ENCODE measurements at places on chromosomes 1 and 21. TPM values are rescaled to one million over a fixed set of nuclear protein-coding genes. Genes with fewer than 3 reads are reported as not detected.

DNA sequence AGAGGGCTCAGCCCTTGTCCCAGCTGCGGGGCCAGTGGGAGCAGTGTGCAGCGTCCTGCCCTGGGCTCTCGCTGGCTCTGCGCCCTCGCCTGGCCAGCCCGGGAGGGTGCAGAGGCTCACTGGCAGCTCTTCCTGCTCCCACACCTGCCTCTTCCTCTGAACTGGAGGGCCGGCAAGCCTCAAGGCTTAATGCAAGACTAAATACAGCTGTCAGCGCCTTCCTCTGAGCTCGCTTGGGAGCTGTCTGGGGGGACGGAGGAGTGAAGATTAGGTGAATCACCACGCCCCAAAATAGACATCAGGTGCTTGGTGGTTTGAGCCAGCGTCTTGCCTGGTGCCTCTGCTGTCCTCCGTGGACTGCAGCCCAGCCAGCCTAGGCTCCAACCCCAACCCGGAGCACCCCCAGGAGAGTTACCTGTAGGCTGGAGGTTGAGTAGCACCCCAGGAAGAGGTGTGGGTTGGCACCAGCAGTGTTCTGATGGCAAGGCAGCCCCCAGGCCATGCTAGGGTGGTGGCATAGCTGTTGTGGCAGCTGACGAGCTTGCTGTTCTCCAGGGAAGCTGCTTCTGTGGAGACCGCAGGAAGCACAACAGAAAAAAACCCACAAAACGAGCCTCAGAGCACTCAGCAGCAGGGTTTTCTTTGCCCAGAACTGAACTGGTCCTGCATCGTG is 36.9 kb downstream of the UMODL1 start:
- peak; percentile 85 for DNase-seq

GRCh38 chr1:115283249-115283648 is 54.8 kb downstream of the NGF start:
- no peak for DNase-seq

DNA sequence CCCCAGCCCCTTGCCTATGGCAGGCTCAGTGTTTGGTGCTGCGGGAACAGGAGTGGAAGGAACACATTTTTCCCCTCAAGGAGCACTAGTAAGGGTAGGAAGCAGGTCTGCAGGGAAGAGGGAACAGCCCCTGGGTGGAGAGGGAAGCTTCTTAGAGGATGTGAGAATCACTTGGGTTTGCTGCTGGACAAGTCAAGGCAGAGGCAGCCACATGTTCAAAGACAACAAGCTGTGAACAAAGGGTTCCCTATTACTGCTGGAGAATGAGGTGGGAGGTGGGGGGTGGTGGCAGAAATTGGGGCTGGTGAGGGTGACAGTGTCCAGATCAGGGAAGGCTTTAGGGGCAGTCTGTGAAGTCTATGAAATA is 24.8 kb upstream of the CITED4 start:
- DNase-seq = no peak

GRCh38 chr21:16258844-16259611 is 529.2 kb downstream of the USP25 start:
- DNase-seq = no peak

DNA sequence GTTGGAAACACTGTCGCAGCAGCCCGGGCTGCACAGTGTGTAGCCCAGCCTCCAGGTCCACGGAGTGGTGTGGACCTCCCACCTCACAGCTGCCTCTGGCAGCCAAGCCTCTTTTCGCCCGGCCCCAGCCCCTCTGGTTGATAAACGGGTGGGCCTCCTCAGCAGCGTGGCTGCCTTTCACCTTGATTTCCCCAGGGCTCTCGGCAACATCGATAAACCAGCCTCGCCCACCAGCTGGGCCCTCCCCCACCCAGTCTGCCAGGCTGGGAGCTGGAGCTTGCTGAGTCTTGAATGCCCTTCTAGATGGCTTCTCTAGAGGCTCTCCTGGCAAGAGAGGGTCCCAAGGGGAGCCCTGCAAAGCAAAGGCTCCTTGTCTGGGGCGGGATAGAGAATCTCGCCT is 31.0 kb upstream of the LHX4 start:
- DNase-seq = no peak

DNA sequence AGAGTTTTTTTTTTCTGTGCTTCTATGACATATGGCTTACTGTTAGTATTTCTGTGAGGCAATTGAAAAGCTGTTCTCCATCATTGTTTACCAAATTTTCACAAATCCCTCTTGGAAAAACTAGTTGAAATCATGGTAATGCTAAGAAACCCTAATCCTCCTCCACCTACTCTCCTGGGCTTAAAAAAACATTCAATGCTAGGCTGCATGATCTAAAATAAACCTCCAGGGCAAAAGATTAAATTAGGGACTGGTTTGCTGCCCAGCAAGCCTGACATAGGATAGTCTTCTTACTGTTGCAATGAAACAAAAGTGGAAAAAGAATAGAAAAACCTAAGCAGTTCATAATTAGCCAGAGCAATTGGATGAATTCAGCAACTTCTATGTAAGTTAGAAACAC is 16.1 kb downstream of the C1orf52 start:
- no peak for DNase-seq

- no peak for DNase-seq
These were observed 24.3 kb upstream of the EFHD2 start for GRCh38 chr1:15385420-15385819.

- no peak for DNase-seq
These were observed 63.9 kb downstream of the CD247 start for GRCh38 chr1:167454304-167454893.

- no peak for DNase-seq
These were observed 311.0 kb downstream of the ASTN1 start for GRCh38 chr1:176853503-176853902.

DNA sequence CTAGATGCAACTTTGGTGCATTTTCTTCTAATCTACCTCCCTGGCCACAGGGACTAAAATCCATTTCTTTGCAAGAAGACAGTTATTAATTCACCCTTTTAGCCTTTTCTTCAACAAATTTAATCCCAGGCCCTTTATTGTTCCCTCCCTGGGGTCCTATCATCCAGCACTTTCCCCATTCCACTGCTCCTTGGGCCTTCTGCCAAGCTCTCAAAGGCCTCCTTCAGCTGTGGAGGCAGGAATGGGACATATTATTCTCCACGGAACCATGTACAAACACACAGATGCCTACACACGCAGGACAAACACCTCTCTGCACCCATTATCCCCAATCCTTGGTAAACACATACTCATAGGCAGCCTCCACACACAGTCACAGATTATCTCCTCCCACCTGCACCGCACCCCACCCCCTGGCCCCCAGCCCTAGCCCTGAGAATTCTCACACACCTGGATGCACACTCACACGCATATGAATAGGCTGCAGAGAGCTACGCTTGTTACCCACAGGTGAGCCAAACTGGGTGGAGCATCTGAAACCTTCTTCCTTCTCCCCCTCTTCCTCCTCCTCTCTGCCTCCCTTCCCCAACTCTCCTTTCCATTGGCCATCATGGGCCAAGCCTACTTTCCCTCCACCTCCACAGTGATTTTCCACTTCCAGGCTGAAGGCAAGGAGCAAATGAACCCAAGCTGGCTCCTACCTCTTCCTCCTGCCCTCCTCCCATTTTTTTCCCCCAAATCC is 11.7 kb downstream of the TAGLN2 start:
- DNase-seq = peak; percentile 85

DNA sequence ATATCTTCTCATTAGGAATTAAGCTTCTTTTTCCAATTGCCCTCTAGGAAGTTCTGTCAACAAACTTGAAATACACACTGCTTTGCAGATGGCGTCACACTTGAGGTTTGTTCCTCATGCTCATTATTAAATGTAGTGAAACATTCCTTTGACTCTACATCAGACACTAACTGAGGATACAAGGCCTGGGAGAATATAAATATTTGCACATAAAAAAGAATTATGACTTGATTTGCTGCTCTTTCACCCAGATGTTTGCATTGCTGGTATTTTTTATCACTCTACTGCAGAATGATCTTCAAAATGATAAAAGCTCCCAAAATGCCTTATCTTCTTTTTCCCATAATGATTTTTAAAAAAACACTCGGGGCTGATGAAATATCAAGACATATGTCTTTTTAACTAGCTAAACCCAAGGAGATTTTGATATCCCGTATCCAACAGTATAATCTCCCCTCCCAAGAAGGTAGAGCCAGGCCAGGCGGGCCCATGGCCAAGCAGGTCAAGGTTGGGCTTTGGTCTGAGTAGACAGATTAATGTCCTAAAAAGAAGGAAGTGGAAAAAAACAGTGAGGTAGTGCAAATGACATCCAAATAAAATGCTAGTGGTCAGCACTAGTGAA is 264.6 kb downstream of the HHIPL2 start:
- DNase-seq = no peak

DNA sequence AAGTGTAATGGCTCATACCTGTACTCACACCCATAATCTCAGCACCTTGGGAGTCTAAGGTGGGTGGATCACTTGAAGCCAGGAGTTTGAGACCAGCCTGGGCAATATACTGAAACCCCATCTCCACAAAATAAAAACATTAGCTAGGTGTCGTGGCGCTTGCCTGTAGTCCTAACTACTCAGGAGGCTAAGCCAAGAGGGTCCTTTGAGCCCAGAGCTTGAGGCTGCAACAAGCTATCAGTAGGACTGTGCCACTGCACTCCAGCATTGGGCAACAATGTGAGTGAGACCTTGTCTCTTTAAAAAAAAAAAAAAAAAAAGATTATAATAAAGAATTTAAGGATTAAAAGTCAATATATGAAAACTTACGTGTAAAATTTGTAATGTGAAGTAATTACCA is 11.7 kb downstream of the BPNT1 start:
- DNase-seq = no peak

- peak; percentile 62 for DNase-seq
These were observed 547.9 kb upstream of the TMPRSS15 start for GRCh38 chr21:18951271-18952038.

GRCh38 chr1:54927472-54928240 is 40.7 kb upstream of the DHCR24 start:
- no peak for DNase-seq

- DNase-seq = peak; percentile 34
These were observed 17.3 kb downstream of the POFUT2 start for GRCh38 chr21:45270306-45270821.

GRCh38 chr1:156153362-156153761 is at the start of gene SEMA4A:
Gene SEMA4A, plus strand, starts transcription at chr1:156153585. Its CDS starts 994 bp downstream, at chr1:156154579.
- DNase-seq = no peak

- no peak for DNase-seq
These were observed 21.1 kb upstream of the GPR157 start for GRCh38 chr1:9149837-9150581.

DNA sequence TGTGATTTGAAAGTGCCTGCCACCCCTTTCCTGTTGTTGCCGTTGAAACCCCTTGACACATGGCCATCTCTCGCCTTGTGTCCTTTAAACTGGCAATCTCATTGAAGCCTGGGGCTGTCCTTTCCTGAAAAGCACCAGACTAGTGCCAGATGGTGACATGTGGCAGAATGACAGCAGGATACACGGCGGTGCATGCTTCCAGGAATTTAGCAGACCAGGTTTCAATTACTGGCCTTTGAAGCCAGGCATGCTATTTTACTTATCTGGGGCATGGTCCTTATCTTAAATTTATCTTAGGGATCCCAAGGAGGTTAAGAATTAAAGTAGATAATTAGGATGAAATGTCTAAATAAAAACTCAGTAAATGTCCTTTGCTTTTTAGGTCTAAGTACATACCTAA is 15.2 kb downstream of the PLPPR4 start:
- DNase-seq = no peak

DNA sequence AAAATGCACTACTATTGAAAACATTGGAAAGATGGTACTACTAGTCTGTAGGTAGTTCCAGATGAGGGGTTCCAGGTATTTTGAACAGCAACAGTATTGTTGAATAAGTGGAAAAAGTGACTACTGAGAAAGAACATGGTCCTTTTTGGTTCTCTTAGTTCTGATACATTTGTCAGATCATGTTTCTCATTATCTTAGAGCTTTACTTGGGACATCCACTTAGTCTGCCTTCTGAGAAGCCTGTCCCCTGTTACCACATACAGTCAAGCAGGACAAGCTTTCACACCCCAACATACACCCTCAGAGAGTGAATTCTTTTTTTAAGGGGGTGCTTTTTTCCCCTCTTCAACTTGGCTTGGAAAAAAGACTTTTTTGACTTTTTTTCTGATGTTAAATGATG is 41.0 kb upstream of the MACF1 start:
- DNase-seq = no peak

DNA sequence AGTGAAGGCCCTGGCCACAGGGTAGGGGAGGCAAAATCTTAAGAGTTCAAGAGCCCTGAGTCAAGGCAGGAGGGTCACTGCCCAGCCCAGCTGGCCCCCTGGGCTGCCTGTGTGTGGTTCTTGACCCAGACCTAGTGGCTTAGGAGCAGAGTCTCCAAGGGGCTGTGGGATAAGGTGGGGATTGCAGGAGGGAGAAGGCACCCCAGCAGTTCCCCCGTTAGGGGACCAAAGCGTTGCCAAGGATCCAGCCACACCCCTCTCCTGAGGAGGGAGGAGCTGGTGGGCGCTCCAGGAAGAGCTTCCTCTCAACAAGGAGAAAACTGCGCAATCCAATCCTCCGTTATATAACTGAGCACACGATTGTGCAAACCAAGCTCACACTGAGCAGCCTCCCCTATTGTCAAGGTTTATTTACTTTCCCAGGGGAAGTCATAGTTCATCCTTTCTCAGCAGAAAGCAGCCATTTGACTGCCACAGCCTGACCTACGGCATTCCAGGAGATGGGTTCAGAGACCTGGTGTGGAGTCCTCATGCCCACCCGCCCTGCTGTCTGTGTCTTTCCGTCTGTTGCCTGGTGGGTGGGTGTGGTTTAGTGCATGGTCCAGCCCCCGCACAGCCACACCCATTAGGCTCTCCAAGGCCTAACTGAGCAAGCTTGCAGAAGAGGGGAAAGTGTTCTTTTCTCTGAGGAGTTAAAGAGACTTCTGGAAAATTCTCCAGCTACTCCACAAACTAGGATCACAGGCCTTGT is 3.5 kb downstream of the EPHX1 start:
- DNase-seq = no peak

DNA sequence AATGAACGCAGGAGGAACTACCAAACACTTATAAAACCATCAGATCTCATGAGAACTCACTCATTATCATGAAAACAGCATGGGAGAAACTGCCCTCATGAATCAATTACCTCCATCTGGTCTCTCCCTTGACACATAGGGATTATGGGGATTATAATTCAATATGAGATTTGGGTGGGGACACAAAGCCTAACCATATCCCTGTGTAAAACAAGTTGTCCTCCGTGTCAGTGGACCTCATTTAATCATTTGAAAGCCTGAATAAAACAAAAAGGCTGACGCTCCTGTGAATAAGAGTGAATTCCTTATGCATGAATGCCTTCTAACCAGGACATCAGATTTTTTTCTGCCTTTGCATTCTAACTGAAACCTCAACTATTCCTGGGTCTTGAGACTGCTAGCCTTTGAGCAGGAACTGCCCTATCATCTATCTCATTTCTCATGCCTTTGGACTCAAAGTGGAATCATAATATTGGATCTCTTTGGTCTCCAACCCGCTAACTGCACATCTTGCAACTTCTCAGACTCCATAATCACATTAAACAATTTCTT is 648.8 kb downstream of the ADGRL2 start:
- DNase-seq = no peak

Gene ADGRB2
- total RNA-seq = 10.7 TPM

Gene SPATA21
- total RNA-seq = 0.07 TPM

Gene S100A3
- not detected for total RNA-seq

Gene CHI3L1
- not detected for total RNA-seq
